ENCODE measurements at places on chromosomes 6 and 20. TPM values are rescaled to one million over a fixed set of nuclear protein-coding genes. Genes with fewer than 3 reads are reported as not detected.

- no peak for DNase-seq
Measured at GRCh38 chr20:10665791-10666190, 8.0 kb downstream of the JAG1 start.

DNA sequence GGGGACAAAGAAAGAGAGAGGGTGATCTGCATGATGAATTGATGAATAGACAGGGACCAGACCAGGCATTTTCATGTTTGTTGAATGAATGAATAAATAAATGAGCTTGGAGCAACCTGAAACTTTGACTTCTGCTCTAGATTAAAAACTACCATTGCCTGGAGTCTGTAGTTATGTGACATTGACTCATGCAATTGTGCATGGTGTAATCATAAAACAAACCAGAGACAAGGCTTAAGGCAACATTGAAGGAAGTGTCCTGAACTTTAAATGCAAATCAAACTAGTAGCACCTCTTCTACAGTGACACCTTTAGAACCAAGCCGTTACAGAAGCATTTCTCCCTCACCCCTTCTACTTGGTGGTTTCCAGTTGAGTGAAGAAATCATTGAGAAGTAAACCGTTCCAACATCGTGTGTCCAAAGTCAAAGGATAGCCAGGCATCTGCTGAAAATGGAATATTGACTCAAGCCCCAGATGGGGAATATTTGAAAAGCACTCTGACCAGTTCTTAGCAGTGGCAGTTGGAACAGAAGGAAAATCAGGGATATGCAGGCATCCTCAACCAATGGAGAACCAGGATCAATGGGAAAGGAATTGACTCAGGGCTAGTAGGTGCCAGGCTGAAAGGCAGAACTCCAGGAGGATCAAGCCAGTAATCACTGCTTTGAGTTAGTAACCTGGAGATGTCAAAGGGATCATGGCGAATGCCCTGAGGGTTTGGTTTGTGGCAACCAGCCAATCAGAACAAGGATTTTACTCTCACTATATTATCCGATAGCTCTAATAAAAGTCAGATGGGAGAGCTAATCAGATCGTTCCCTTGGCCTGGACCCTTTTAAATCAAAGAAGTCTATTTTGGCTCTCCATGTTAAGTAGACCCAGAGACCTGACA lies 171.2 kb upstream of the TSHZ2 start:
- DNase-seq = no peak

DNA sequence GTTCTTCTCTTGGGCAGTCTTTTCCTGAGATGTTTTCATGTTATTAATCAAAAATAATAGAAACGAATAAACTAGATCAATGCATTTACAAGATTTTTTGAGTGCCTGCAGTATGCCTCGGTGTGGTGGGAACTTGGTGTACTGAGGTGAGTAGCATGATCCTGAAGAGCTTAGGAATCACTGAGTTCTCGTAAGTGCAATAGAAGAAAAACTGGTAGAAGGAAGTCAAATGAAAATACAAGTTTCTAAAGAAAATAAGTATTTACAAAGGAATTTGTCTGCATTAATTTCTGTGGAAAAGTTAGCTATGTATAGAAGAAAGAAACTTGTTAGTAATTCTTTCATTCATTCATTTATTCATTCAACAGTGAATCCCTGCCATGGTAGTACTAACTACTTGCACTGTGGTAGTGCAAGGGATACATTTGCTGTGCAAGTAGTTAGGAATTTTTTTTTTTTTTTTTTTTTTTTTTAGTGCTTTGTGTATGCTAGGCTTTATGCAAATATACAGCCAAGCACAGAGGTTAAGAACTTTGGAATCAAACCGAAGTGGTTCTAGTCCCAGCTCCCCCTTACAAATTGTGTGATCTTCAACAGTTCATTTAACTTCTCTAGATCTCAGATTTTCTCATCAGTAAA lies 13.9 kb downstream of the NT5E start:
- no peak for DNase-seq

GRCh38 chr6:53924277-53924676 lies 129.5 kb downstream of the LRRC1 start:
- no peak for DNase-seq

- DNase-seq = no peak
Measured at GRCh38 chr6:89842228-89842627, 12.5 kb downstream of the CASP8AP2 start.

DNA sequence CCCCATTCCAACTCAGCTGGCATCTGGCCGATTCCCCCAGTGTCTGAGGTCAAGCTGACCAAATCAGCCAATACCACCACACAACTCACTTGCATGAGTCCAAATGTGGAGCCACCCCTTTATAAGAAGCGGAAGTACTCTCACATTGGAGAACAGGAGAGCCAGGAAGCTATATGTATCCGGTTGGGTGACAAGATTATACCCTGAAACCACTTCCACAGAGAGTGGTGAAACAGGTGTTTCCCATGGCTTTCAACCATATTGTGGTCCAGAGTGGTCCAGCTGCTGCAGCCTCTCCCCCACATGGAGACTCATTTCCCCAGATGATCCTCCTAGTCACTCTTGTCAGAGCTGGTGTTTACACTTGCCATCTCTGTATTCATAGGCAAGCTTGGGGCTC lies 24.0 kb upstream of the SERINC1 start:
- no peak for DNase-seq

DNA sequence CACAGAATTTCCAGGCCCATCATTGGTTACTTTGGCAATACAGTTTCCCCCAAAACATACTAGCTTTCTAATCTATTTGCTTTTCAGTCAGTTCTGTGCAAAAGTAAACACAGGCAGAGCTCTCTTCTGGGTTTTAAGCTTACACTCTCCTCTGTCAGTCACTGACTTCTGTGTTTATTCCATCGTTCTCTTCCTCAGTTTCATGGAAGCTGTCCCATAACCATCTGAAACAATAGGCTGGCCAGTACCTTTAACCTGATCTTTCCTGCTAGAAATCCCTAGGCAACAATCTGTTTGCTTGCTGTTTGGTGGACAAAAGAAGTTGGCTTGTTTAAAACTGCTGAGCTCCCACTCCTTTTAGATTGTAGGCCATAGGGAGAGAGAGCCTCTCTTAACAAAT lies 431.5 kb downstream of the HACE1 start:
- DNase-seq = no peak

GRCh38 chr6:129189266-129189665 lies 306.3 kb downstream of the LAMA2 start:
- no peak for DNase-seq

DNA sequence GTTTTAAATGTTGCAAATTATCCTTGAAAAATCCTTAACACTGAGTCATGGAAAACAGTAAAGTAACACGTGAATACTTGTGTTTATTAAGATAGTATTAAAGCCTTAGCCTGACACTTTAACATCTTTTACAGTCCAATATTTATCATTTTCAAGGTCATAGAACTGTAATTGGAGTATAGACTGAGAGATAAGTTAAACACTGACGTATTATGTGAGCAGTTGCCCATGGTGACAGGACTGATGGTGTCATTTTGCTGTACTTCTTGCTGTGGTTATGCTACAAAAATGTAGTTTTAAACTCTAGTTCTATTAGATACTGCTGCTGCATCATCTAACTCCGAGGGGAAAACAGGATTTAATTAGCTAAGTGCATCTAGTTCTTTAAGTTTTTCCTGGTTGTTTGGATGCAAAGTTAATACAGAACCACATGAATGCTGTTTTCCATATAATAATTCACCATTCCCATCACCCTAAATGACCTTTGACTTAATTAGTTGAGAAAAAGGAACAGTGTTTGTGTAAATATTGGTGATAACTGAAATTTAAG lies 37.8 kb downstream of the SLC2A12 start:
- no peak for DNase-seq

GRCh38 chr20:13158369-13158768 lies 62.7 kb upstream of the ISM1 start:
- DNase-seq = no peak

DNA sequence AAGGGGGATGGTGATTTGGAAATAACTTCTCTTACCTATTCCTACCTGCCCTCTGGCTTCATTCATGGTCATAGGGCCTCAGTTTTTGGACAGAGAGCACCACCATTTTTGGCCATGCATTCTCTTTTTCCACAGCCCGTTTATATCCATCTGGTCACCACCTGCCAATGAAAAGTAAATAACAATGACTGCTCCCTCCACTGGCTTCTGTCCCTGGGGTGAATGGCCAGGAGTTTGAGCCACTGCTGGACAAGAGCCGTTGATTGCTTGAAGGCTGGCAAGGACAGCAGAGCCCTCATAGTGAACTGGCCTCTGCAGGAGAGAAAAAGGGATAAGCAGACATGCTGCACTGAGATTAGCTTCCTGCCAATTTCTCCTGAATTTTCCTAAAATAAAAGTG lies 261.8 kb downstream of the ADGB start:
- DNase-seq = no peak

DNA sequence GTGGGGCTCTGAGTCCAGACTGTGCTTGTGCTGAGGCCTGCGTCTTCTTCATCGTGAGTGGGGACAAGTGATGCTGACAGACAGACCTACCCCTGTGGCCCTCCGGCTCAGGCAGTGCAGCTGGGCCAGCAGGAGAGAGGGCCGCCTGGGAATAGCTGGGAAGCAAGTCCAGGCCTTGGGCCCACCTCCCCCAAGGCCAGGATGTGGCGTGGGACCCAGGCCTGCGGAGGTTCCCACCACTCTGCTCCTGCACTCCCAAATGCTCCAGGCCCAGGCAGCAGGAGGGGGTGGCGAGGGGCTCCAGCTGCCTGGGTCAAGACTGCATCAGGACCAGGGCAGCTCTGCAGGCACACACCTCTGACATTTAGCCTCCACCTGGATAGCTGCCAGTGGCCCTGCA lies 38.3 kb downstream of the DAAM2 start:
- no peak for DNase-seq

DNA sequence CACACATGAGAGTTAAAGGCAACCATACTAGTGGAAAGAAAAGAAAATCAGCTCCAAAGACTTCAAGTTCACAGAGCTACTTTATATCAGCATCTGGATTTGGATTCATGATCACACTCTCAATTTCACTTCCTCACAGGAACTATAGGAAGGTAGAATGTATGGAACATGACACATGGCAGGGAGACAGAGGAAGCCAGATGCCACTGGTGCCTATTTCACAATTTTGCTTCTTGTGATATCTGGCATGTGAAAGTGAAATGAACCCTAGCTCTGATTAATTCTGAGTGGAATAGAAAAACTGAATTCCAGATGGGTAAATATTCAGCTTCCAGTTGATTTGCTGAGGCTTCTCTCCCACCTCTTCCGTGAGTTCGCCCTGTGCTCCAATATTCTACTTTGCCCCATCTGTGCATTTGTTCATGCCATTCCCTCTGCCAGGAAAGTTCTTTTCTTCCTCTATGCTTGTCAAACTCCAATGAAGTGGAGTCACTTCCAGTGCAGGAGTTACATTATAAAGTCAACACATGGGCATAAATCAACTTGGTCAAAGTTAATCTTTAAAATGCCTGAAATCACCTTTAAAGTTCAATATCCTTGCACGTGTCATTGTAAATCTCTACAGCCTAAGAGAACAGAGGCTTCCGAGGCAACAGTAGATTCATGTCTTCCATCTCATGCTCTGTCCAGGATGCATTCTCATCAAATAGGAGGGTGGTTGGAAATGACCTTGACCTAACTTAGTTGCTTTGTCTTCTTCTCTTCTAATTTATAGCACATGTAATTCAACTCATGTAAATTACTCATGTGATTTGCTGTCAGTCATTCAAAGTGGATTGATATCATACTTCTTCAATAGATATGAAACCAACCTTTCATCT lies 275.3 kb downstream of the HIVEP2 start:
- DNase-seq = no peak

DNA sequence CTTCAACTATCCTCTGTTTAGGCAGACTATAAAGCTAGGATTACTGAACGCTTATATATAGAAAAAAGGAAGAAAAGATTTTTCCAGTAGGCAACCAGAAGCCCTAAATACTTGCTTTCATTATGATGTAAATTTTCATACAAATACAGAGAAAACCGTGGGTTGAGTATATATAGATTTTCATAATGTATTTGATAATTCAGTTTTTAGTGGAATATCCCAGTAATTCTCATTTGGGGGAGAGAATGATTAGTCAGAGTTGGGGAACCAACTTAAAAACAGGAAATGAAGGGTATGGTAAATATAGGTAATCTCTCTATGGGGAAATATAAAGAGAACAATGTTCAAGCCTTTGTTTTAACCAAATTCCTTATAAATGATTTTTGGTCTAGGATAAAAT lies 154.0 kb upstream of the CITED2 start:
- DNase-seq = no peak

- DNase-seq = peak; percentile 13
Measured at GRCh38 chr6:73888050-73888449, 192.0 kb downstream of the CD109 start.

- DNase-seq = no peak
Measured at GRCh38 chr6:3022765-3023662, 23.3 kb downstream of the NQO2 start.

DNA sequence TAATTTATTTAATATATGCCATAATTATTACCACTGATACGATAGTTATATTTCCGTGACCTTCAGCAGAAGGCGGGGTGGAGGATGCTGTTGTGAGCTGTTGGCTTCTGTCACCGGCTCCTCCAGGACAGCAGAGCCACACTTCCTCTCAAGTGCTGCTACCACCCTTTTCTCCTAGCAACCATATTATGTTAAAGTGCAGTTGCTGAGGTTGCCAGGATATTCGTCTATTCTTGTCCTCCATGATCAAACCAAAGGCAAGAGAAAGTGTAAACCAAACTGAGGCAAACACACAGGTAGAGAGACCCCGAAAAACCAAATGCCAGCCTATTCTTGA lies 27.8 kb downstream of the RGS17 start:
- DNase-seq = no peak

DNA sequence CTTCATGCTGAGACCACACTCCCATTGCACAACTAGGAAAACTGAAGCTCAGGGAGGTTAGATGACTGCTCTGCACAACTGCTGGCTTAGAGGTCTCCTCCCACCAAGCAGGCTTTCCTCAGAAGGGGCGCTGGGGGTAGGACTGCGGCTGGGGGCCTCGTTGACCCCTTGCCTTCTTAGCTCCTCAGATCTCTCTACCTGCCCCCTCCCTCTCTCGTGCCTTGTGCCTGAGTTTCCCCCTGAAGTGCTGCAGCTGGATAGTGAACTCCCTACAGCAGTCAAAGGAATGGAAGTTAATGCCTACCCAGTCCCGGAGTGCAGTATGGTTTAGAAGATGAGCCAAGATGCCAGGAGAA lies 149.8 kb downstream of the GRM4 start:
- DNase-seq = no peak

GRCh38 chr20:703426-703825 lies 27.8 kb upstream of the SCRT2 start:
- no peak for DNase-seq

GRCh38 chr6:14463110-14463509 lies 345.5 kb downstream of the CD83 start:
- DNase-seq = no peak

The EPB41L1 gene
- 17.8 TPM for polyA plus RNA-seq

The NR2E1 gene
- polyA plus RNA-seq = not detected

The DLK2 gene
- 0.62 TPM for polyA plus RNA-seq

The KIF6 gene
- polyA plus RNA-seq = 0.02 TPM

The NT5E gene
- 164 TPM for polyA plus RNA-seq

The COL12A1 gene
- polyA plus RNA-seq = 1,042 TPM

The NKAIN4 gene
- polyA plus RNA-seq = not detected

The C6orf163 gene
- polyA plus RNA-seq = 0.57 TPM

The HMGN4 gene
- 59.0 TPM for polyA plus RNA-seq

The FRK gene
- 0.31 TPM for polyA plus RNA-seq

The DNMT3B gene
- 1.9 TPM for polyA plus RNA-seq

The TRIM10 gene
- not detected for polyA plus RNA-seq

The ADTRP gene
- polyA plus RNA-seq = 0.33 TPM

Measured in AG04450 (cell line).